ENCODE measurements at places on chromosomes 3 and 15. TPM values are rescaled to one million over a fixed set of nuclear protein-coding genes. Genes with fewer than 3 reads are reported as not detected.

ECE2 gene
- polyA plus RNA-seq, result not detected

TMEM207 gene
- not detected for polyA plus RNA-seq

NR2F2 gene
- 39.0 TPM for polyA plus RNA-seq

CYP11A1 gene
- polyA plus RNA-seq, result 1.0 TPM

CLPX gene
- 39.5 TPM for polyA plus RNA-seq

ROPN1 gene
- polyA plus RNA-seq, result 0.09 TPM

LRRN1 gene
- 58.0 TPM for polyA plus RNA-seq

FAM3D gene
- polyA plus RNA-seq, result not detected

HCLS1 gene
- 6.3 TPM for polyA plus RNA-seq

XCR1 gene
- 0.27 TPM for polyA plus RNA-seq

EPHB3 gene
- polyA plus RNA-seq, result 33.9 TPM

ANKRD34C gene
- polyA plus RNA-seq, result not detected

SETD5 gene
- polyA plus RNA-seq, result 99.2 TPM

KIAA1143 gene
- polyA plus RNA-seq, result 30.6 TPM

MOBP gene
- 0.09 TPM for polyA plus RNA-seq

SUSD5 gene
- polyA plus RNA-seq, result 1.8 TPM

ERICH6 gene
- polyA plus RNA-seq, result 0.11 TPM

RASL12 gene
- polyA plus RNA-seq, result 12.7 TPM

TLR9 gene
- polyA plus RNA-seq, result 0.44 TPM

ZIC1 gene
- 24.8 TPM for polyA plus RNA-seq

SEC11A gene
- 321 TPM for polyA plus RNA-seq

FRMD5 gene
- 0.42 TPM for polyA plus RNA-seq

STIMATE gene
- polyA plus RNA-seq, result 7.0 TPM

LRTM1 gene
- polyA plus RNA-seq, result 114 TPM

AQP9 gene
- polyA plus RNA-seq, result not detected

TPRG1 gene
- polyA plus RNA-seq, result 2.7 TPM

THBS1 gene
- polyA plus RNA-seq, result 46.5 TPM

SPINK8 gene
- polyA plus RNA-seq, result not detected

CPB1 gene
- 1.4 TPM for polyA plus RNA-seq

GRAMD2A gene
- 2.5 TPM for polyA plus RNA-seq

CHST14 gene
- 33.8 TPM for polyA plus RNA-seq

MIX23 gene
- 28.7 TPM for polyA plus RNA-seq

TGM5 gene
- polyA plus RNA-seq, result 0.16 TPM

ALPK3 gene
- 92.1 TPM for polyA plus RNA-seq

KBTBD13 gene
- 2.0 TPM for polyA plus RNA-seq

ZNF660 gene
- 4.1 TPM for polyA plus RNA-seq

SLC22A14 gene
- 0.39 TPM for polyA plus RNA-seq

SLC12A1 gene
- polyA plus RNA-seq, result 0.15 TPM

NANOGP8 gene
- polyA plus RNA-seq, result 0.33 TPM

SATB1 gene
- polyA plus RNA-seq, result 44.9 TPM

ZBBX gene
- 0.20 TPM for polyA plus RNA-seq

SPRED1 gene
- polyA plus RNA-seq, result 23.6 TPM

NIPA2 gene
- 40.5 TPM for polyA plus RNA-seq

KY gene
- polyA plus RNA-seq, result 73.0 TPM

C3orf20 gene
- 0.11 TPM for polyA plus RNA-seq

C3orf22 gene
- polyA plus RNA-seq, result not detected

SAMD7 gene
- not detected for polyA plus RNA-seq

PDZRN3 gene
- polyA plus RNA-seq, result 69.6 TPM

CDC25A gene
- 3.1 TPM for polyA plus RNA-seq

CACNA2D2 gene
- 4.3 TPM for polyA plus RNA-seq

TWF2 gene
- 22.3 TPM for polyA plus RNA-seq

BCHE gene
- polyA plus RNA-seq, result 66.7 TPM

COL6A5 gene
- 0.13 TPM for polyA plus RNA-seq

DNASE1L3 gene
- polyA plus RNA-seq, result 0.86 TPM

RLBP1 gene
- 0.28 TPM for polyA plus RNA-seq

KNG1 gene
- polyA plus RNA-seq, result not detected
